Activated T-cell treated with anti-CD3 and anti-CD28 coated beads for 48 hours (primary cell): ENCODE measurements at places on chromosomes 7 and 10.

DNA sequence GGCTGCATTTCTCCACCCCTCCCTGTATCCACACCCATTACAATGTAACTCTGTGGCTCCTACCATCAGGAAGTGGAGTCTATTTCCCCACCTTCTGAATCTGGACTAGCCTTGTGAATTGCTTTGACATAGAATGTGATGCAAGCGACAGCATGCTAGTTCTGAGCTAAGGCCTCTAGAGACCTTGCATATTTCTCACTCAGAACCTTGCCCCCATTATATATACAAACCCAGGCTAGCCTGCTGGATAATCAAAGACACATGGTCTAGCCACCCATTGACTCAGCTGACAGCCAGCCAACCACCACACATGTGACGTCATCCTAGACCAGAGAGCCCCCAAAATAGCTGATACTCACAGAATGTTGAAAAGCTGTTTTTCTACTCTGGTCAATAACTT lies 77.9 kb downstream of the CCDC71L start:
- no peak for DNase-seq

DNA sequence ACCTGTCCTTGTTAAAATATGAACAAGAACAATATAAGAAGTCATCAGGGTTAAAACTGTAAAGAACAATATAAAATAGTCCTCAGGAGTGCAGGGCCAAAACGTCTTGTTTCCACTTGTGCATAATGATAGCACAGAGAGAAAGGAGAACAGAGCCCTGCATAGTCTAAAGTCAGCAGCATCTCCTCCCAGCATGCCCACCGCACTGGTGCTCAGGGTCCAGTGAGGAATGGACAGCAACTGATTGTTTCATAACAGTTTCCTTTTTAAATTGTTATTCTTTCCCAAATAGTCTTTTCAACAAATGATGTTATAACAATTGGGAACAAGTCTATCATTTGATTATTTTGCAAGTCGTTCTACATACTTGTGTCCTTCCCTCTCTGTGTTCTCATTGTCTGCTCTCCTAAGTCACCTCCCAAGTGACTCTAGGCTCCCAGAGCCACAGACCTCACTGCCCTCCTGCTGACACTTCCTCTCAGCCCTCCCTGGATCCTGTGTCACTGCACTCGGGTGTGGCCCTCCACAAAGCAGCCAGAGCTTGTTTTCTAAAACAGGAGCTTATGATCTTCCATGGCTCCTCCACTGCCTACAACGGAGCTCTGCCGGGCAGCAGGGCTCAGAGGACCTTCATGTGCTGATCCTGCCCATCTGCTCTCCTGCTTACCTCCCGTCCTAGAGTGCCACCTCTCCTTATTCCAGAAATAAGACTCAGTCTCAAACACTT lies 27.6 kb downstream of the COBL start:
- no peak for DNase-seq

DNA sequence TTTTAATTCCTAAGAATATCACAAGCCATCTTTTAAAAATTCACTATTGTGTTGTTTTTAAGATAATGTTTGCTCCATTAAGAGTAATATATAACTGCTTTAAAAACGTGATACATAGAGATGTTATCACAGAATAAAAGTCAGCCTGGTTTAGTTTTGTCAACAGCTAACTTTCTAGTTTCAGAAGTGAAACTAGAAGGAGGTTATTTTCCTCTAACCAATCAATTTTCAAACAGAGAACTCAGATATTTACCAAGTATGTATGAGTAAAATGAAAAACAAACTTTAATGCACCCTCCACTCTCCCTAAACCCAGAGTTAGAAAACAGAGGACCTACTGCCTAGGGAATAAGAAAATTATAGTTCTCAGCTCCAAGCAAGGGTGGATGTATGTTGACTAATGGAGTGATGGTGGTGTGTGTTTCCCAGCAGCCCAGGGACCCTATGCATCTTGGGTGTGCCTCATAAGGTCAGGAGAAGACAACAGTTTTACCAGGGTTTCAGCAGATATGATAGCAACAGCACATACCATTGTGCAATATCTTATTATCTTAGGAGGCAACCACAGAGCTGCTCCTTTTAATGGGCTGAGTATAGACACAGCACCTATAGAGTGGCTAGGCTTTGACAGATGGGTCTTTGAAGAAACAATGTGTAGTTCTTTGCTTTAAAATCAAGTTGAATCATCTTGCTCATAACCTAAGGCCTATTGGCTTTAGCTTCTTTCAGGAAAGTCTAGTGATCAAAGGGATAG lies 58.4 kb downstream of the PTPRZ1 start:
- no peak for DNase-seq

DNA sequence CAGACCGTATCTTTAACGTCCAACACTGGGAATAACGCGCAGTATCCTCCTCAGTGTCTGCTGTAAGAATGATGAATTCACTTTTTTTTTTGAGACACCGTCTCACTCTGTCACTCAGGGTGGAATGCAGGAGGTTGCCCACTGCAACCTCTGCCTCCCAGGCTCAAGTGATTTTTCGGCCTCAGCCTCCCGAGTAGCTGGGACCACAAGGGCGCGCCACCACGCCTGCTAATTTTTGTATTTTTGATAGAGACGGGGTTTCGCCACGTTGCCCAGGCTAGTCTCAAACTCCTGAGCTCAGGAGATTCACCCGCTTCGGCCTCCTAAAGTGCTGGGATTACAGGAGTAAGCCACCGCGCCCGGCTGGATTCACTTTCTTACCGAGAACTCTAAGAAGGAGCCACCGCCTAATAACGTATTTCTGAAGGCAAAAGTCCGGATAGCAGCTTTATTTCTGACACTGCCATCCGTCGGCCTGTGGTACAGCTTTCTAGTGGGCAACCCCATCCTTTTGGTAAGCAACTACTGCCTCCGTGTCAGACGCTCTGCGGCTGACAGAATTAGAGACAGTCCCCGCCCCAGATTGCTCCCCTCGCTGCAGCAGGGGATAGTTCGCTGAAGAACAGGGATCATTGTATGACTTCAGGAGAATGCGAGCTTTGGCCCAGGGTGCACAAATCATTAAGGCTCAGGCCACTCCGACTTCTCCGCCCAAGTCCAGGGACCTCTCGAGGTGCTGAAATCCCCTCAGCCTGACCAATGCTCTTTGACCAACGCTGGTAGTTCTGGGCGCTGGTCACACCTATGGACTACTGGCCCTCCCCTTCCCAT lies 662 bp downstream of the POLR3A start:
- DNase-seq = no peak

DNA sequence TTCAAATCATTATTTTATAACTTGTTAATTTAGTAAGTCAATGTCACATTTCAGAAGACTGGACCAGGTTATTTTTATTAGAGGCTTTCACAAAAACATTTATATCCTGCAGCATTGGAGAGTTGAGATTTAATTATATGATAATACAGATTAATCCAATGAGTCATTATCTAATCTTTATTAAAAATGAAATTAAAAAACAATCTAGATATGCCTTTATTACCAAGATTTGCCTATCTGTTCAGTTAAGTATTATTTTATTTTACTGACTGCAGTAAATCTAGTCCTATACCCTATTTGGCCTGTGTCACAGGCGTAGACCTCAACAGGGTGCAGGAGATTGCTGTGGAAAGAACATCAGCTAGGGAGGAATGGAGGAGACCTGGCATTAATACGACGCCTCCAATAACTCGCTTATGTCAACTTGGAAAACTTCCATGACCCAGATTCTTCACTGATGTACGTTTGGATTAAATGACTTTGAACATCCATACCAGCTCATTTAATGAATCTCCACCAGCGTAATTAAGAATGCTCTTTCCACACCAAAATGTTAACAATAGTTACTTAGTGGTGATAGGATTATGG lies 18.2 kb downstream of the PAXIP1 start:
- no peak for DNase-seq

- no peak for DNase-seq
Observed at GRCh38 chr10:72257051-72257892, 16.5 kb upstream of the DDIT4 start.

DNA sequence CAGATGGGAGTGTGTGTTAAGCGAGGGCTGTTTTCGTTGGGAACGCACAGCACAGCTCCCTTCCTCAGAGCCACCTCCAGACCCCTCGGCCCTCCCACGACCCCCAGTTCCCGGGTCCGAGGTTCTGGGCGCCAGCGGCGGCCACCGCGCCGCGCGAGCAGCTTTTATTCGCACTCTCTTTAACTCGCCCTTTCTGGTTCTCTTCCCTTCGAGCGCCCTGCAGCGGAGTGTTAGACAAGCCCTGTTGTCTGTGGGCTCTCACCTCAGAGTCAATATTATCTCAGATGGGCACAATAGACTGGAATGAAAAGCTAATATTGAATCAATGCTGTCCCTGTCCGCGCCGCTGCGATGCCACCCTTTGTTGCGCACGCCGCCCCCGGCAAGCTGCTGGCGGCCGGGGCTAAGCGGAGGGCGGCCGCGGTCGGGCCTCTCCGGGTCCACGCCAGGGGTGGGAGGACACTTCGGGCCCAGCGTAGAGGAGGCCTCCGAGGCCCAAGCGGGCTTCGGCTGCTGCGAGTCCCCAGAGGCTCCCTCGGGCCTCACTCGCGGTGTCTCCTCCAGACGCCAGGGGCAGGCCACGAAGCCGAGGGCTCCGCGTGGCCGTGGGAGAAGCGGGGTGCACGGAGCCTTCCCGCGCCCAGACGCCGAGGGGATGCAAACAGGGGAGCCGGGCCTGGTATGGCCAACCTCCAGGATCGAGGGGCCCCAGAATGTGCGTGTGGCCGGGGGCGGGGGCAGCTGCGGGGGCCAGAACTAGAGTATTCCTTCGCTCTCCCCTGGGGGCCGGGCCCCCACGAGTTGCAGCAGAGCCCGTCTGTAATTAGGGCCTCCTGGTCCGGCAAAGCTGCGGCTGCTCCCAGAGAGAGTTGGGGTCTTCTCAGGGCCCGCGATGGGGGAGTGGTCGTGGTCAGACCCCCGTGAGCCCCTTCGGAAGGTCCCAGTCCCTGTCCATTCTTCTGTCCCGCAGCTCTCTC lies 7.9 kb upstream of the EMX2 start:
- DNase-seq = no peak

- no peak for DNase-seq
Observed at GRCh38 chr10:118239236-118239630, 102.9 kb downstream of the FAM204A start.

DNA sequence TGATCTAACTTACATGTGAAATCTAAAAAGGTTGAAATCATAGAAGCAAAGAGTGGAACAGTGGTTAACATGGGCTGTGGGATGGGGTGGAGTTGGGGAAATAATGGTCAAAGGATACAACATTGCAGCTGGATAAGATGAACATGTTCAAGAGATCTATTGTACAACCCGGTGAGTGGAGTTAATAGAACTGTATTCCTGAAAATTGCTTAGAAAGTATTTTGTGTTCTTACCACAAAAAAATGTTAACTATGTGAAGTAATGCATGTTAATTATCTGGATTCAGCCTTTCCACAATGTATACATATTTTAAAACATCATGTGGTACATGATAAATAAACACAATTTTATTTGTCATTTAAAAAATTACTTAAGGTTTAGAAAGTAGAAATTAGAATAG lies 271.0 kb upstream of the LRRTM3 start:
- no peak for DNase-seq

DNA sequence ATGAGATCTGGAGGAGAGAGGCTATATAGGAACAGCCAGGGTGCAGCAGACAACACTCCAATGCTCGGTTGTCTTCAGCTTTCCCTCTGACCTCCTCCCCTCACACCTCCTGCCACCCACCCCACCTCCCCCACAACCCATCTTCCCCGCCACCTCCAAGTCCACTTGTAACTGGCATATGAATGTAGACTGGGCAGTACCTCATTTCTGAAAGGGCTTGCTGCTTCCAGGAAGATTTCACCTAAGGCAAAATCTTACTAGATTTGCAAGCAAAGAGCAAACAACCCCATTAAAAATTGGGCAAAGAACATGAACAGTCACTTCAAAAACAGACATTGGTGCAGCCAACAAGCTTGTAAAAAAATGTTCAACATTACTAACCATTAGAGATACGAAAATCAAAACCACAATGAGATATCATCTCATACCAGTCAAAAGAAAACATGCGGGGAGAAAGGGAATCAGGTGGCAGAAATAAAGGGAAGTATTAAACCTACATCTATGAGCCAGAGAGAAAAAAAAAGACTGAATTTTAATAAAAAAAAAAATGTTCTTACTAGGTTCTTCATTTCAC lies 164.6 kb upstream of the C1GALT1 start:
- DNase-seq = no peak
